ENCODE measurements at places on chromosomes 4 and X.

DNA sequence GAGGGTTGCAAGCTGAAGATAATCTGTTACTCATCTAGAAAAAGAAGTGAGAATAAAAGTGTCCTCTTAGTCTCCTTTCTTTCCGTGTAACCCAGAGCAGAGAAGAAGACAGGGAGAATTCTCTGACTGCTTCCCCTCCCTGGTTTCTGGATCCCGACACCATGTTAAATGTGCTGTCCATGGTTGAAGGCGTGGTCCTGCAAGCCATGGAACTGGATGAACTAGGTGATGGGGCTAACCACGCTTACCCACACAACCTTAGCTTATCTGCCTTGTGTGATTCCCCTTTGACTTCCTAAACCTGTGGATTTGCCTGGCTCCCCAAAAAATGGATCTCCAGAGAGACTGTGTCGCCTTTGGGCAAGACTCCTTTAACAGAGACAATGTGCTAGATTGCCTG is 907.6 kb downstream of the FSTL5 start:
- DNase-seq = no peak

GRCh38 chr4:41678951-41679350 is 69.6 kb downstream of the PHOX2B start:
- no peak for DNase-seq

- DNase-seq = no peak
Observed at GRCh38 chr4:88144866-88145300, 13.6 kb downstream of the ABCG2 start.

DNA sequence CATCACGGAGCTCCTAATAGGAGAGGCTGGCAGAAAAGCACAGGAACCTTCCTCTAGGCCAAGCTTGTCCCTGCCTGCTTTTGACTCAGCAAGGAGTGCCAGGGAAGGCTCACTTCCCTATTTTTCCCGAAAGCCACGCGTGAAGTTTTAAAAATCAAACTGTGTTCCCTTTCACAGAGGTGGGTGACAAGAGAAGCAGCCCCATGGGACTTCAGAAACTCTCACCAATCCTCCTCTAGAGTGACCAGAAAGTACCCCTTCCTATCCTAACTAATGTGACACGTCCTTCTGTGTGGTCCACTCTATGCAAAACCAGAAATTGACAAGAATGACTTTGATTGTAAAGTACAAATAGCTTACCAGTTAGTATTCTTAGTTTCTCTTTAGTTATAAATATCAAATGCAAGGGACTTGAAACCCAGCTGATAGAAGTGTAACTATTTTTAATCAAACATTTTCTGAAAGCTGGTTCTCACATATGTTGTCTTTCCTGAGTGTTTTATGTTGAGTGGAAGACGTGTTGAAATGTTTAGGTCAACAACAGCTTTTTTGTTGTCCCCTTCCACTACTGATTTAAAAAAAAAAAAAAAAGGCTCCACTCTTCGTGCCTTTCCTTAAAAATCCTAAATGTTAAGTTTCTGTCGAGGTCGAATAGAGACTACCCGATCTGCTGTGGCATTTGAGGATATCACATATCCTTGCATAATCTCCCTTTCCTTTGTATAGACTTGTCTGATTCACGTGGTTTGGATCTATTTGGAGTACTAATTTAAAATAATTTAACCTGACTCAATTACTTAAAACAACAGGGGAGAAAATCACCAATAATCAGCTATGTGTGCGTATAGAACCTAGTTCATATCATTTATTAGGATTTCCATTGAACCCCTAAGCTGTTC is 42.1 kb downstream of the NFKB1 start:
- no peak for DNase-seq

- DNase-seq = no peak
Observed at GRCh38 chrX:118566359-118566758, 70.7 kb downstream of the DOCK11 start.

DNA sequence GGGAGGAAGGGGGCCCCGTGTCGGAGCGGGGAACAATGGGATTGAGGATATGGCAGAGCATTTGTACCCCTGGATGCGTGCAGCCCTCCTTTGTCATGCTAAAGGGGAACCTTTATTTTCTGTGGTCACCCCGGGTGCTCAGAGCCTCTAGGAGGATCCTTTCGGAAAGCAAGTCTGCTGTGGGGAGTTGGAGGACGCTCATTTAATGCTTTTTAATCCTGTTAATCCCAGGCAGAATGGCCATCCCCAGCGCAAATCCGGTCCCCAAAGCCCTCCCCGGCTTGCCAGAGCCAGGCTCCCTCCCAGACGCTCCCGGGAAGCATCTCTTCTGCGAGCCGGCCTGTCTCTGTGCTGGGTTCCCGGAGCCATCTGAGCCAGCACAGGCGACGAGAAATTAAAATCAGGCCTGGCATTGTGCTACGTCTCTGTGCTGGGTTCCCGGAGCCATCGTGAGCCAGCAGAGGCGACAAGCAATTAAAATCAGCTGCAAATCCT is 113.2 kb upstream of the PPP2R3B start:
- no peak for DNase-seq

Measured in endothelial cell (in vitro differentiated cells).